ENCODE measurements at places on chromosomes 6 and 20.

- no peak overlapping the region for H3K4me3 ChIP-seq
- H3K27me3 ChIP-seq: peaks cover under 1% of the 10 kb centered on the region
- DNase-seq: no peak
Measured at GRCh38 chr6:3222506-3223038, 4.9 kb downstream of the TUBB2B start.

DNA sequence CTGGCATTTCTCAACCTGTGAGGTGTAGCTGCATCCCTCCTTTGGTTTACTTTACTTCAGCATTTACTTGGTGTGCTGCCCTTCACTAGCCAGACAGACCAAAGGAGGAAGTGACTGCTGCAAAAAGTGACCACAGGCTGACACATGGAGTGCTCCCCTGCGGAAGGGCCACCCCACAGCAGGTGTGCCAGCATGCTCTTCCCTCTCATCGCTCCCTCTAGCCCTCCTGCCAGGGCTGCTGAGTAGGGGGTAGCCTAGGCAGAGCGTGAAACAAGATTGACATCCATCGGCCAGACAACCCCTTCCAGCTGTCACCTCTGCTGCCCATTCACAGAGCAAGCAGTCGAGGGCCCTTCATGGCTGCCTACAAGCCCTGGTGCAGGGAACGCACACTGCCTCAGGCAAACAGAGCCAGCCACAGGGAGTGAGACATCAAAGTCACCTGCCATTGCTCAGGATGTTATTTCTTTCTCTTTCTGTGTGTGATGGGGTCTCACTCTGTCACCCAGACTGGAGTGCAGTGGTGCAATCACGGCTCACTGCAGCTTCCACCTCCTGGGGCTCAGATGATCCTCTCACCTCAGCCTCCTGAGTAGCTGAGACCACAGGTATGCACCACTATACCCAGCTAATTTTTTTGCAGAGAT lies 102.0 kb upstream of the RPS6KA2 start:
- no peak overlapping the region for H3K4me3 ChIP-seq
- no peaks in the 10 kb centered on the region for H3K36me3 ChIP-seq
- DNase-seq: no peak
- H3K4me1 ChIP-seq: no peaks in the 10 kb centered on the region
- no peaks in the 10 kb centered on the region for H3K27me3 ChIP-seq

DNA sequence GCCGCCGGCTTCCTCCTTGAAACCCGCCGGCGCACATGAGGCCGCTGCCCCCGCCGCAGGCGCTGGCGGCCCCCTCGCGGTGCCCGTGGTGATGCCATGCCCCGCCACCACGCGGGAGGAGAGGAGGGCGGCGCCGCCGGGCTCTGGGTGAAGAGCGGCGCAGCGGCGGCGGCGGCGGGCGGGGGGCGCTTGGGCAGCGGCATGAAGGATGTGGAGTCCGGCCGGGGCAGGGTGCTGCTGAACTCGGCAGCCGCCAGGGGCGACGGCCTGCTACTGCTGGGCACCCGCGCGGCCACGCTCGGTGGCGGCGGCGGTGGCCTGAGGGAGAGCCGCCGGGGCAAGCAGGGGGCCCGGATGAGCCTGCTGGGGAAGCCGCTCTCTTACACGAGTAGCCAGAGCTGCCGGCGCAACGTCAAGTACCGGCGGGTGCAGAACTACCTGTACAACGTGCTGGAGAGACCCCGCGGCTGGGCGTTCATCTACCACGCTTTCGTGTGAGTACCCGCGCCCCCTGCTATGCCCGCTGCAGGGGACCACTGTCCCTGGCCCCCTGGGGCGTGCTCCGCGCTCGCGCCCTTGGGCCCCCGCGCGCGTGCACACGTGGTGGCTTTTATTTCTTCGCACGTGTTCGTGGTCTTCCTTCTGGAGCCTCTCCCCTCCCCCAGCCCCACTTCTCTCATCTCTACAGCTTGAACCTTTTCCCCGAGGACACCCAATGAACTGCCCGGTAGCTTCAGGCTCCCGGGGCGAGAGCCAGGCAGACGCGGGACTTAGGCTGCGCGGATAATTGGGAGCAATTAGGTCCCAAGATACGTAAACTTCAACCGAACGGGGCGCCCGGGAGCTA lies 453 bp downstream of the KCNQ5 start:
- H3K4me1 ChIP-seq: no peaks in the 10 kb centered on the region
- H3K27me3 ChIP-seq: peaks cover 18% of the 10 kb centered on the region
- H3K4me3 ChIP-seq: peak overlapping the region; percentile 14
- no peak for DNase-seq

- DNase-seq: no peak
- peak overlapping the region; percentile 87 for H3K27ac ChIP-seq
- no peak overlapping the region for H3K4me3 ChIP-seq
- H3K36me3 ChIP-seq: no peaks in the 10 kb centered on the region
- no peaks in the 10 kb centered on the region for H3K4me1 ChIP-seq
- H3K27me3 ChIP-seq: no peaks in the 10 kb centered on the region
Measured at GRCh38 chr6:130677766-130678165, 149.4 kb upstream of the SMLR1 start.

DNA sequence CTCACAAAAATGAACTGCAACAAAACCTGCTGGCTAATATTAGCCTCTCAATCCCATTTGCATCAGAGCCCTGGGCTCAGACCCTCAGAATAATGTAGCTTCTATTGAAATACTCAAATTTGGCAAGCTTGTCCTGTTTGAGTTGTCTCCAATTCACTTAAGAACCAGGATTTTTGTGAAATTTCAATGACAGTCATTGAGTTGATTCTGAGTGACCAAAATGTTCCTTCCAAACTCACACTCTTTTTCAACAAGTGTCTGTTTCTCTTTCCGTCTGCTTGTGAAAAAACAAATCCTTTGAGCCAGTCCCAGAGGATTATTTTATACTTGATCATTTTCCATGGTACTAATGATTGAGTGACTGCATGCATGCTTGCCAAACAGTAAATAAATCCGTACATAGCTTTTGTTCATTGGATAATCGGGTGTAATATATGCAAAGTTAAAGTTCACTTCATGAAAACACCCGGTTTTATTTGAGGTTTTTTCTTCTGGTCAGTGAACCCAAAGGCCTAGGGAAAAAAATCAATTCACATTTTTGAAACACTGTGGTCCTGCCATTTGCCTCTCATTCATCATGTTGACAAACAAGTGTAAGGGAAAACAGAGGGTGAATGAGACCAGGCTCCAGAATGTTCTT lies 16.4 kb upstream of the SLC22A2 start:
- no peaks in the 10 kb centered on the region for H3K36me3 ChIP-seq
- no peaks in the 10 kb centered on the region for H3K27me3 ChIP-seq
- H3K27ac ChIP-seq: no peak overlapping the region
- no peak for DNase-seq
- no peaks in the 10 kb centered on the region for H3K4me1 ChIP-seq
- no peak overlapping the region for H3K4me3 ChIP-seq

DNA sequence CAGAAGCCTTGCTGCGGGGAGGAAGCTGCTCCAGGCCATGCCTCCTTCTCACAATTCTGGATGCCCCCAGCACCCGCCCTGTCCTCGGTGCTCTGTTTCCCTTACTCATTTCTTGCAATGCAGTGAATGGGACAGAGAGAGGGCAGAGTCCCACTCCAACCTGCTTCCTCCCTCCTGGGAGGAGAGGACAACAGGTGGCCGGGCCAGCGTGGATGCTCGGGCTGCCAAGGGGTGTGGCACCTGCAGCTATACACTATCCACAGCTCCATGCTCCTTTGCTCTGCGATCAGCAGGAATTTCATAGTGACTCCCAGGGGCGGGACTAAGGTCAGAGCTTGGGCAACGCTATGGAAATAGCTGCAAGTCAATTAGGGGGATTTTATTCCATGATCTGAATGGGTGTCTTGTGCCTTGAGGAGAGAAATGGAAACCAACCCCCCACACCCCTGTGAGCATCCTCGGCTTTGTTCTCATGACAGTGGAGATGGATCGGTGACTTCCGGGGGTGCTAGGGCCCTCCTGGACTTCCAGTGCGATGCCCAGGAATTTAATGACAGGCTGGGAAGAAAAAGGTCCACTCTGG lies 192.5 kb downstream of the MYLK4 start:
- H3K27me3 ChIP-seq: no peaks in the 10 kb centered on the region
- DNase-seq: no peak

DNA sequence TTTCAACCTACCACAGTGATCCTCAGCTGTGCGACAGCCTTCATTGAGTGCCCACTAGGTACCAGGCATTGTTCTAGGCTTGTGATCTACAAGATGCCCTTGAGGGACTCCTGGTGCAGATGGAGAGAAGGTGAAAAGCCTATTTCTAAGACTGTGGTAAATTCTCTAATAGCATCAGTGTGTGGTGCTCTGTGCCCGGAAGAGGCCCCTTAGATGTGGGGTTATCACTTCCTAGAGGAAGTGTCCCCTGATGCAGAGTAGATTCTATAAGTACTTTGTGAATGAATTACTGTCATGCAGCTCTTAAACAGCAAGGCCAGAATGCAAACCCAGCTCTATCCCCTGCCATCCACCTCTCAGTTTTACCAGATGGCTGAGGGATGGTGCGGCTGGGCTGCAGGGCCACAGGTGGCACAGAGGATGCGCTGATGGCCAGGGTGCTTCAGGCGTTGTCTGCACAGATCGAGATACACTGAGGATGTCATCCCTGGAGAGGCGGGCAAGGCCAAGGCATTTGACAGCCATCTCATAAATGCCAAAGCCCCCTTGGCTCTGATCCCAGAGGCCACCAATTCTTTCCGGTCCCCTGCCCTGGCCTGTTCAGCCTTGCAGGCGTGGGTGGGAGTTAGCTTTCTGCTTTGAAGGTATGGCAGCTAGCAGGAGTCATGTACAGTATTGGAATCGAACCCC lies 96.7 kb downstream of the TOX2 start:
- H3K27ac ChIP-seq: no peak overlapping the region
- no peak for DNase-seq
- H3K27me3 ChIP-seq: no peaks in the 10 kb centered on the region
- H3K36me3 ChIP-seq: no peaks in the 10 kb centered on the region

GRCh38 chr6:13531956-13532355 lies 42.4 kb upstream of the SIRT5 start:
- no peaks in the 10 kb centered on the region for H3K4me1 ChIP-seq
- no peak overlapping the region for H3K27ac ChIP-seq
- no peak for DNase-seq
- H3K4me3 ChIP-seq: no peak overlapping the region

DNA sequence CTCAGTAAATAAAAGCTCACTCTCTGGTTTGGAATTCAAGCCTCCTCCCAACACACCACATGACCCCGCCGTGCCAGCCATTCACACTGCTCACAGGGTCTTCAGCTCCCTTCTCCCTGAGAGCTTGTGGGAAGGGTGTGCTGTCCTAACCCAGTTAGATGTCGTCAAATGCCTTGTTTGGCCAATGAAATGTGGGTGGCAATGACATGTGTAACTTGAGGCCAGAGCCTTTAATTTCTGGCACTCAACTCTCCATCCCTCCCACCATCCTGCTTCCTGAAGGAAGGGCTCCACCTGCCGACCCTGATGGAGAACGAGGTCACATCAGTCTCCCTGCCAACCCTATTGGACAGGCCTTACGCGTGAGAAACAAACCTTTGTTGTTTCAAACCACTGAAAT lies 224.5 kb upstream of the AGPAT4 start:
- H3K27me3 ChIP-seq: no peaks in the 10 kb centered on the region
- no peak overlapping the region for H3K4me3 ChIP-seq
- H3K36me3 ChIP-seq: no peaks in the 10 kb centered on the region
- H3K4me1 ChIP-seq: no peaks in the 10 kb centered on the region
- H3K27ac ChIP-seq: no peak overlapping the region
- DNase-seq: no peak

DNA sequence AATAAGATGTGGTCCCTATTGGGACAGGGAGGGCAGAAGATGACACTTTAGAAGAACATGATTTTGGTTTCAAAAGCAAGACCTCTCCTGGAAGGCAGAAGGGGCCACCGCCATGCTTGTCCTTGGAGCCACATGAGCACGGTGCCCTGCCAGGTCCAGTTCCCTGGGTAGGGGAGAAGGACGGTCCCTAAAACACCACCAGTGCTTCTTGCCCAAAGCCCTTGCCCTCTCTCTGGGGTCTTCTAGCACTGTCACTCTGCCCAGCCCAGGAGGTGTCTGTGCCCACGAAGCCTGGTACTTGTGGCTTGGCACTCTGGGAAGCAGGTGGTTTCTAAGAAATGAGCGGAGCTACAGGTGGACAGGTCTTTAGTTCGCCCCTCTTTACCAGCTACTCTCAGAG lies 46.0 kb downstream of the PLCG1 start:
- DNase-seq: no peak
- peaks cover 8% of the 10 kb centered on the region for H3K4me1 ChIP-seq
- no peaks in the 10 kb centered on the region for H3K27me3 ChIP-seq
- no peak overlapping the region for H3K27ac ChIP-seq
- no peak overlapping the region for H3K4me3 ChIP-seq
- H3K36me3 ChIP-seq: no peaks in the 10 kb centered on the region

DNA sequence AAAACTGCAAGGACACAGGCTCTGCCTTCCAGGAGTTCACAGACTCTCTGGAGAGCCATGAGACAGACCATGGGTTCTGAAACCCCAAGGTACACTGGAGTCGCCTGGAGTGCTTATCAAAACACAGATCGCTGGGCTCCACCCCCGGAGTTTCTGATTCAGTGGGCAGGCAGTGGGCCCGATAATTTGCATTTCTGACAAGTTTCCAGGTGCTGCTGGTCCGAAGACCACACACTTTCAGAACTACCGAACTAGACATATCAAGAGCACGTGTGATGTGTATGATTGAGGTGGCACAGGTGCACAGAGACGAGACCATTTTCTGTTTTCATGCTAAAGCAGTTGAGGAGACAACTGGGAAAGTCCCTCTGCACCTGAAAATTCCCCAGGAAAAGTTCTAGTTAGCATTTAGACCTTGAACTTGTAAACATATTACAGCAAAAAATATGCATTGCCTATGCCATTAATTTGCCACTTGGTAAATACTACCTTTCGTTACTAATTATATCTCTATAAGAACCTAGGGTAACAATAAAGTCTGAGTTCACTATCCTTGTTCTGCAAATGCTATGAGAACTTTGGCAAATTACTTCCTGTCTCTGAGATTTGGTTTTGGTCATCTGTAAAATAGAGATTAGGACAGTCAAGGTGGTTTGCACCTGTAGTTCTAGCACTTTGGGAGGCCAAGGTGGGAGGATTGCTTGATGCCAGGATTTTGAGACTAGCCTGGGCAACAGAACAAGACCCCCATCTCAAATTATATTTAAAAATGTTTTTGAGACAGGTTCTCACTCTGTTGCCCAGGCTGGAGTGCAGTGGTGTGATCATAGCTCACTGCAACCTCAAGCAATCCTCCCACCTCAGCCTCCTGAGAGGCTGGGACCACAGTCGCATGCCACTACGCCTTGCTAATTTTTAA lies 14.3 kb upstream of the PIM1 start:
- no peaks in the 10 kb centered on the region for H3K27me3 ChIP-seq
- no peak for DNase-seq
- no peaks in the 10 kb centered on the region for H3K4me1 ChIP-seq
- no peak overlapping the region for H3K4me3 ChIP-seq

DNA sequence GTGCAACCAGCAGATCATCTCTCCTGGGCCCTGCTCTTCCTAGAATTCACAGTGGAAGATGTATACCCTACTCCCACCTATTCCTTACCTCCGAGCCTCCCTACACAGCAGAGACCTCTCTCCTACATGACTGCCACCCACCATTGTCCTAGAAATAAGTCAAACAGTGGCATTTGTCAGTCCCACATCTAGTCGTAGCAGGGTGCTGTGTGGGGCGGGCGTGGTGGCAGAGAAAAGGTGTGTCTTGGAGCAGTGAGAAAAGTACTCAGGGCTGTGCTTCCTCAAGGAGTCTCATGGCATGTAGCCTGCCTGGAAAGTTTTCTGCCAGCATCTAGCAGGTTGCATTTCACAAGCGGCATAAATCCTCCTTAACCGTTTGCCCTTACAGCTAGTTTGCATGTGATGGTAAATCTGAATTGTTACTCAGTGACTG lies 59.4 kb upstream of the PTGIS start:
- no peaks in the 10 kb centered on the region for H3K4me1 ChIP-seq
- DNase-seq: no peak
- H3K27ac ChIP-seq: no peak overlapping the region
- no peaks in the 10 kb centered on the region for H3K36me3 ChIP-seq
- H3K27me3 ChIP-seq: no peaks in the 10 kb centered on the region
- no peak overlapping the region for H3K4me3 ChIP-seq

Data from uterus (tissue), 4 donors.